ENCODE measurements at places on chromosomes 2 and 18. TPM values are rescaled to one million over a fixed set of nuclear protein-coding genes. Genes with fewer than 3 reads are reported as not detected.
A peak's percentile ranks its signal among the peaks of the same experiment; 100 is the strongest.

- H3K4me3 ChIP-seq = no peak overlapping the region
- H3K27ac ChIP-seq = no peak overlapping the region
- H3K36me3 ChIP-seq = no peaks in the 10 kb centered on the region
Observed at GRCh38 chr18:59264121-59264571, 9.1 kb downstream of the RAX start.

- peak overlapping the region; percentile 73 for H3K4me3 ChIP-seq
- DNase-seq = no peak
- peaks cover 3% of the 10 kb centered on the region for H3K27me3 ChIP-seq
- H3K4me1 ChIP-seq = peaks cover 9% of the 10 kb centered on the region
Observed at GRCh38 chr18:12921178-12921577, 26.6 kb upstream of the SEH1L start.

DNA sequence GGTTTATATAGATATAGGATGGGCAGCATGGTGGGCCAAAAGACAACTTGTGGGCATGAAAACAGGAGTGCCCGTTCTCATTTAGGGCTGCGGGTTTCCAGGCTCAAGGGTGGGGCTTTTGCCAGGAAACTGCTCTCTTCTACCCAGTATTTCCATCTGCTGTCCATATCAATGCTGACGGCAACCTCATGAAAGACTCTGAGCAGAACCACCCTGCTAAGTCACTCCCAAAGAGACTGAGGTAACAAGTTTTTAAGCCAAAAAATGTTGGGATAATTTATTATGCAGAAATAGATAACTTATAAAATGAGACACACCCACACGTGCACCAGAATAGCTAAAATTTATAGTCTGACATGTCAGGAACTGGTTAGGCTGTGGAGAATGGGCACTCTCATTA is 36.1 kb upstream of the MPPE1 start:
- H3K27me3 ChIP-seq = peaks cover 3% of the 10 kb centered on the region
- peaks cover 6% of the 10 kb centered on the region for H3K4me1 ChIP-seq
- DNase-seq = no peak
- H3K4me3 ChIP-seq = no peak overlapping the region
- H3K27ac ChIP-seq = no peak overlapping the region

DNA sequence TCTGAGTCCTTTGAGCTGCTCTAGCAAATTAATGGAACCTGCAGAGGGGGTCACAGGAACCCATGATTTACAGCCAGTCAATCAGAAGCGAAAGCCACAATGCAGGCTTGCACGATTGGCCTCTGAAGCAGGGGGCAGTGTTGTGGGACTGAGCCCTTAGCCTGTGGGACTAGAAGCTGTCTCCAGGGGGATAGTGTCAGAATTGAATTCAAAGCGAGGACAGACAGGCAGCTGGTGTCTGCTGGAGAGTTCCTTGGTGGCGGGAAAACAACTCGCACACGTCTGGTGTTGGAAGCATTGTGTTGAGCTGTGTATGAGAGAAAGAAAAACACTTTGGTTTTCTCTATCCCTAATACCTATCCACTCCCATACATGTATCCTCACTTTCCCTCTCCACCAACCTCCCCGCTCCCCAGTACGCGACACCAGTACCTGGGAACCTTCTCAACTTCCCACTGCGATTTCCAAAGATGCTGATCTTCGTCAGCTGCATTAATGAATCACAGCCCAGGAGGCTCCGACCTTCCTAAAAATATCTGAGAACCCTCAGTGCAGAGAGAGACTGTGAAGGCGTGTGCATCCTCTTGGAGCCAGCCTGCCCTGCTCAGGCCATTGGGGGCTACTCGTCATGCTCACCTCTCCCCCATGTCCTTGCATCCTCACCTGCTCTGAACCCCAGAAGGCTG is 88.2 kb downstream of the HS1BP3 start:
- H3K4me3 ChIP-seq = no peak overlapping the region
- no peak for DNase-seq
- H3K36me3 ChIP-seq = no peaks in the 10 kb centered on the region
- no peaks in the 10 kb centered on the region for H3K4me1 ChIP-seq
- peaks cover 10% of the 10 kb centered on the region for H3K27me3 ChIP-seq
- H3K27ac ChIP-seq = no peak overlapping the region

- H3K4me3 ChIP-seq = no peak overlapping the region
- no peak for DNase-seq
- no peaks in the 10 kb centered on the region for H3K36me3 ChIP-seq
Observed at GRCh38 chr2:205593891-205594290, 88.4 kb upstream of the NRP2 start.

DNA sequence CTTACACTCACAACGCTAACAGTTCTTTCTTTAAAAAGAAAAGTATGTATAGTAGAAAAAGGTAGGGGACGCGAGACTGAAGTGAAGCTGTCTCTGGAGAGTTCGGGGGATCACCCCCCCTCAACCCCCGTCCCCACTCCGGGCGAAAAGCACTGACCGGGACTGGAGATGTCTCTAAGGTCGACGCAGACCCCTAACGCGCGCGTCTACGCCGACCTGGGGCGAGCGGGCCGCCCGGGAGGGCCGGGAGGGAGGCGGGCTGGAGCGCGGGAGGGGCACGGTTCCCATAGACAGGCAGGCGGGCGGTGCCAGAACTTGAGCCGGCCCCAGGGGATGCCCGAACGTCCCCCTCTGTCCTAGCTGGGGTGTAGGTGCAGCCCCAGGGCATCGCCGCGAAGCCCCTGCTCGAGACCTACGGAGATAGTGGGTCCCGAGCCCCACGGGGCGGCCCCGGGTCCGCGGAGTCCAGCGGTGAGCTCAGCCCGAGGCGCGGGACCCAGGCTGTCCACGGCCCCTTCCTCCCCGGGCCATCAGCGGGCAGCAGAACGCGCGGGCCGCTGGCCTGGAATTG is 82.2 kb downstream of the CHRNA1 start:
- H3K4me1 ChIP-seq = peaks cover 62% of the 10 kb centered on the region
- peak; percentile 72 for DNase-seq
- peaks cover 7% of the 10 kb centered on the region for H3K36me3 ChIP-seq
- H3K27ac ChIP-seq = peak overlapping the region; percentile 81

GRCh38 chr2:39796134-39796533 is 17.1 kb upstream of the THUMPD2 start:
- no peaks in the 10 kb centered on the region for H3K4me1 ChIP-seq
- DNase-seq = no peak
- no peaks in the 10 kb centered on the region for H3K27me3 ChIP-seq
- H3K4me3 ChIP-seq = no peak overlapping the region
- no peak overlapping the region for H3K27ac ChIP-seq

The EVX2 gene
- not detected for total RNA-seq

The KIF5C gene
- 13.3 TPM for total RNA-seq

The PKDCC gene
- not detected for total RNA-seq

DNA sequence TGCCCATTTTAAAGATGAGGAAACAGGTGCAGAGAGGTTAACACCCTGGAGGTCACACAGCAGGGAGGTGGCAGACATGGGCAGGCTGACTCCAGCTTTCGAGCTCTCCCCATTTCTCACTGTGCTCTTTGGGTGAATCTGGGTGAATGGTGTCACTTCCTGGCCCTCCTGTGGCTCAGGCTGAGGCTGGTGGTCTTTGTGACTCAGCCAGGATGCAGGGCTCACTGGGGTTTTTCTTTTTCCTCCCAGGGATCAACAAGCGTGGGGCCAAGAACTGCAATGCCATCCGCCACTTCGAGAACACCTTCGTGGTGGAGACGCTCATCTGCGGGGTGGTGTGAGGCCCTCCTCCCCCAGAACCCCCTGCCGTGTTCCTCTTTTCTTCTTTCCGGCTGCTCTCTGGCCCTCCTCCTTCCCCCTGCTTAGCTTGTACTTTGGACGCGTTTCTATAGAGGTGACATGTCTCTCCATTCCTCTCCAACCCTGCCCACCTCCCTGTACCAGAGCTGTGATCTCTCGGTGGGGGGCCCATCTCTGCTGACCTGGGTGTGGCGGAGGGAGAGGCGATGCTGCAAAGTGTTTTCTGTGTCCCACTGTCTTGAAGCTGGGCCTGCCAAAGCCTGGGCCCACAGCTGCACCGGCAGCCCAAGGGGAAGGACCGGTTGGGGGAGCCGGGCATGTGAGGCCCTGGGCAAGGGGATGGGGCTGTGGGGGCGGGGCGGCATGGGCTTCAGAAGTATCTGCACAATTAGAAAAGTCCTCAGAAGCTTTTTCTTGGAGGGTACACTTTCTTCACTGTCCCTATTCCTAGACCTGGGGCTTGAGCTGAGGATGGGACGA is 13.2 kb downstream of the ITM2C start:
- no peaks in the 10 kb centered on the region for H3K27me3 ChIP-seq
- H3K4me3 ChIP-seq = peak overlapping the region; percentile 71
- H3K36me3 ChIP-seq = peaks cover 42% of the 10 kb centered on the region

The ALK gene
- total RNA-seq = not detected

GRCh38 chr2:216008387-216008786 is 5.0 kb downstream of the MREG start:
- peaks cover 28% of the 10 kb centered on the region for H3K4me1 ChIP-seq
- H3K27ac ChIP-seq = no peak overlapping the region
- no peak for DNase-seq
- peaks cover 3% of the 10 kb centered on the region for H3K36me3 ChIP-seq

DNA sequence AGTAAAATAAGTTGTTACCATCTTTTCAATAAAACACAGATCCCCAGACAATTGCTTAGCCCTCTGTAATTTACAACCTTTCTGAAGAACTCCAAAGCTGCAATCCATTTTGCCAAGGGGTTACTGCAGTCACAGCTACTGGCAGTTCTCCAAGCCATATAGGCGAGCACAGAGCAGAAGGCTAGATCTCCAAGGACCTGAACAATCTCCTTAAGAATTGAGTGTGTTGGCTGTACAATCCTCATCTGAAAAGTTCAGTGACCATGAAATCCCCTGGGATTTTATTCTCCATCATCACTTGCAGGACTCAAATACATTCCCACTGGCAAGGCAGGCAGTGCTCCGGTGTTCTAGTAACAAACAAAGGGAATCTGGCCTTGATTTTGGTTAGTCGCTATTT is 103.9 kb upstream of the LRP1B start:
- no peak overlapping the region for H3K4me3 ChIP-seq
- DNase-seq = no peak
- no peaks in the 10 kb centered on the region for H3K4me1 ChIP-seq
- H3K36me3 ChIP-seq = no peaks in the 10 kb centered on the region
- no peaks in the 10 kb centered on the region for H3K27me3 ChIP-seq

DNA sequence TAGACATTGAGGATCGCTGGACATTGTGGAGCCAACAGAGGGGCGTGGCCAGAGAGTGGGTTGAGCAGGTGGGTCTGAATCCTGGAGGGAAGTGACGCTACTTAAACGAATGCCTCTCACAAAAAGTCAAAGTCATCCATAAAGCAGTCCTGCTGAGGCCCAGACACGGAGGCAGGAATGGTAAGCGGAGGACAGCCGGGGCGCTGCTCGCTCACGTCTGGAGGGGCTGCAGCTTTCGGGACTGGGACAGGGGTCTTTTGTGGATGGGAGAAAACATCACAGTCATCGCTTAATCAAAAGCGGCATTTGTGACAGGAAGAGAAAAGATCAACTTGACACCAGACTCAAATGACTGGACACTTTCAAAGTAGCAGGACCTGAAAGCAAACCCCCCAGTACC is 88.4 kb downstream of the PTGR3 start:
- H3K4me1 ChIP-seq = no peaks in the 10 kb centered on the region
- no peaks in the 10 kb centered on the region for H3K36me3 ChIP-seq
- H3K27me3 ChIP-seq = no peaks in the 10 kb centered on the region
- H3K4me3 ChIP-seq = no peak overlapping the region
- no peak for DNase-seq
- no peak overlapping the region for H3K27ac ChIP-seq

DNA sequence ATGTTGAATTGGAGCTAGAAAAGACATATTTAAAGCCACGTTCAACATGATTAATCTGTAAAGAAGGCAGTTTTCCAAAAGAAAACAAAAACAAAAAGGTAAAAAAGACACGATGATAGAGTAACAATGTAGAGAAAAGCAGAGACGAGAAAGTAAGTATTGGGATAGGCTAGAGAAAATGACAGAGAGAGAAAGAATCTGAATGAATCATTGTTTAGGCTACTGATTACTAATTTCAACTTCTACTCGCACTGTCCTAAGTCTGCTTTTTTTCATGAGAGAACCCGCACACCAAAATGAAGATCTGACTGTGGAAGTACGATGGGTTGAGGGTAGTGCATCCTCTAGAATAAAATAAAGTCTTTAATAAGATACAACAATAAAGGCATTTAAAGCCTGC is 1599.2 kb upstream of the TMEFF2 start:
- no peaks in the 10 kb centered on the region for H3K36me3 ChIP-seq
- no peaks in the 10 kb centered on the region for H3K27me3 ChIP-seq
- DNase-seq = no peak
- no peak overlapping the region for H3K4me3 ChIP-seq
- H3K4me1 ChIP-seq = no peaks in the 10 kb centered on the region
- H3K27ac ChIP-seq = no peak overlapping the region

The SPEG gene
- total RNA-seq = 18.1 TPM

GRCh38 chr2:191869781-191870180 is 22.9 kb upstream of the CAVIN2 start:
- H3K36me3 ChIP-seq = no peaks in the 10 kb centered on the region
- DNase-seq = no peak
- H3K4me3 ChIP-seq = no peak overlapping the region
- no peak overlapping the region for H3K27ac ChIP-seq
- no peaks in the 10 kb centered on the region for H3K4me1 ChIP-seq

DNA sequence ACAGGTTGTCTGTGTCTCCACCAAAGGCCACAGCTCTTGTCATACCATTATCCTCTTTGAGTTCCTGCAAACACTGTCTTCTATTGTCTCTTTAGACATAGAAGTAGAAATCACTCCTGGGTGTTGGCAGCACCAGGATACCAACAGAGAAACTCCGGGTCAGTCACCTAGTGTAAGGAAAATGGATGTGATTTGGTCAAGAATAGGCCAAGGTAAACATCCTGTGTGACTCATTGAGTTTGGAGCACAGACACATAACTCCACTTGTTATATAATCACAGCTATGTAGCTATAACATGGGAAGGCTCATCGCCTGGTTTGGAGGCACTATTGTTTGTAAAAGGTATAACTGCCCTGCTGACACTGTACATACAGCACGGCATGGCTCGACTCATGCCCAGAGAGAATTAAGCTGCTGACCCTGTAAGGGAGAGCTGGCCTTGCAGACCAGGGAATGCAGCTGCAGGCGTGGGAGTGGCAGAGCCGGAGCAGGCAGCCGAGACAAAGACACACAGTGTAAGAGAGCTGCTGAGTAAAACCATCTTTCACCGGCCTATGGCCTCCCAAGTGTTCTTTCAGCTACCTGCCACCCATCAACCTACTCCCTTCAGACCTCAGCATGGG is 3.4 kb upstream of the TXNL1 start:
- peaks cover 18% of the 10 kb centered on the region for H3K4me1 ChIP-seq
- H3K27ac ChIP-seq = no peak overlapping the region
- peaks cover 2% of the 10 kb centered on the region for H3K36me3 ChIP-seq

- no peak overlapping the region for H3K27ac ChIP-seq
- H3K36me3 ChIP-seq = peaks cover 10% of the 10 kb centered on the region
- H3K4me3 ChIP-seq = no peak overlapping the region
- H3K4me1 ChIP-seq = peaks cover 18% of the 10 kb centered on the region
Observed at GRCh38 chr2:178517496-178517895, 37.2 kb downstream of the PLEKHA3 start.

GRCh38 chr2:234478121-234478858 is 18.6 kb downstream of the ARL4C start:
- peaks cover 30% of the 10 kb centered on the region for H3K4me1 ChIP-seq
- no peak for DNase-seq
- no peaks in the 10 kb centered on the region for H3K27me3 ChIP-seq
- peaks cover 25% of the 10 kb centered on the region for H3K36me3 ChIP-seq
- peak overlapping the region; percentile 64 for H3K27ac ChIP-seq
